ENCODE measurements at places on chromosomes 6 and 20.

DNA sequence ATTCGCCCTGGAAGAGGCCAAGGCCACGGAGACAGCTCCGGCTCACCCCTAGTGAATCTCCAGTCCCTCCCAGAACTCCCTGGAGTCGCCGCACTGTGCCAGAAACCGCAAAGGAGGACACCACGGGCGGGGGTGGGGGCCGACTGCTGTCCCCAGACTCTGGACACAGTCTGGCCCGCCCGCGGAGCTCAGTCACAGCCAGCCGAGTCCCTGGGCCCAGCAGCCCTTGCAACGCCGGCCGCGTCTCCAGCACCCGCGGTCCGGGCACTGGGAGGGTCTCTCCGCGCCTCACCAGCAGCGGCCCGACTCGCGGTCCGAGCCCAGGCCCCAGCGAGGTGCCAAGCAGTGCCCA lies 518 bp downstream of the PEX6 start:
- no peak for DNase-seq

- DNase-seq = no peak
These were observed 448 bp upstream of the RIN2 start for GRCh38 chr20:19757487-19758132.

- DNase-seq = no peak
These were observed 41.3 kb downstream of the UQCC2 start for GRCh38 chr6:33670086-33670660.

DNA sequence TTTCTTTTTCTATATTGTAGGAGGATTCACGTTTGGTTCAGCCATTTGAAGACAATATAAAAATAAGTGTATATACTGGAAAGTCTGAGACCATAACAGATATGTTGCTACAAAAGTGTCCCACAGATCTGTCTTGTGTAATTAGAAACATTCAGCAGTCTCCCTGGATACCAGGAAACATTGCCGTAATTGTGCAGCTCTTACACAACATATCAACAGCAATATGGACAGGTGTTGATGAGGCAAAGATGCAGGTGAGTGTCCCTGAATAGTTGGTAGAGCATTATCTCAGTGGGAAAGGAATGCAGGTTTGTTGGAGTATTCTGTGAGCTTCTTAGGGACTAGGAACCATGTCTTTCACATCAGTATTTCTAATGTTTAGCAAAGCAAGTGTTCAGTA lies 18.3 kb upstream of the ADGRF4 start:
- DNase-seq = no peak

- no peak for DNase-seq
These were observed 90.3 kb downstream of the RNF144B start for GRCh38 chr6:18477301-18477941.

DNA sequence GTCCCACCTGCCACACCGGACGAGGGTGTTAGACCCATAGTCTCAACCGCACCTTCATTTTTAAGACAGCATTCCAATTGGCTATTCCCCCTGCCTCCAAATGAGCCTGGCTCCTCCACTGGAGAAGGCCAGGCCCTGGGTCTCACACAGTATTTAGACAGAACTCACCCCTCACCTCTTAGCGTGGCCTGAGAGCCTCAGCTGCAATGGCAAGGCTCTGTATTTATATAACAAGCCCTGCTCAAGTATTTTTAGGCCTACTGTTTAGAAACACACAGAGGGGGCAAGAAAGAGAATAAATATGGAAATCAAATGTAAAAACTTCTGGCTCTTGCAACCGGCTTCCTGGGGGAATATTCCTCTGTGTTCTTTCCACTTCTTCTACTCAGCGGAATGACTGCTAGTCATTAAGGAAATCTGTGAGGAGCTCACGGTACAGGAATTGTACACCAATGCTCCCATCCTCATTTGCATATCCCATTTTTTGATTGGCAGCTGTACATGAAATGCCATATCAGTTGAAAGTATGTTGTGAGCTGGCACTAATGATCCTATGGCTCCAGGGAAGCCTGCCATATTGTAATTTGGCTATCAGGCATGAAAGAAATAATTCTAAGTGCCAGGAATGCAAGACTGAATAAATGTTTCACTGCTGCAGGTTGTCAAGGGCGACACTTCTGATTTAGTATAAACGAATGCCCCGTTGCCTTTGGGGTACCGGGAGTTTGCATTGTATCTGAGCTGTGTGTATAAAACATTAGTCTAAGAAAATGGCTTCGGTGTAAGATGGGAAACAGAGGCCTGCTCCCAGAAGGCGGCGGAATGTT lies 207.5 kb downstream of the ZNF217 start:
- no peak for DNase-seq

- no peak for DNase-seq
These were observed 56.3 kb upstream of the ANKEF1 start for GRCh38 chr20:9978397-9979004.

DNA sequence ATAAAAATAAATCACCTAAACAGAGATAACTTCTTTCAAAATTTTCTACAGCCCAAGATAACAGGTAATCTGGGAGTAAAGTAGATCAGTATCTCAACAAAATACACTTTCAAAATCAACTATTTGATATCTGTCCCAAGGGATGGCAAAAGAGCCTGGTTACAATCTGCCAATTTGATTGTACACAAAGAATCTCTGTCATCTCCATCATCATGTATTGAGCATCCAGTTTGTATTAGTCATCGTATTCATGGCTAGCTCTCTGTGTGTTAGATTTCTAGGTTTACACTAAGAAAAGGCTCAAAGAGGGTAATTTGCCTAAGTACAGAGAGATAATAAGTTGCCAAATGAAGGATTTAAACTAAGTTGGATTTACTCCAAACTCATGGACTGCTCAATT lies 329.0 kb upstream of the NRSN1 start:
- no peak for DNase-seq

DNA sequence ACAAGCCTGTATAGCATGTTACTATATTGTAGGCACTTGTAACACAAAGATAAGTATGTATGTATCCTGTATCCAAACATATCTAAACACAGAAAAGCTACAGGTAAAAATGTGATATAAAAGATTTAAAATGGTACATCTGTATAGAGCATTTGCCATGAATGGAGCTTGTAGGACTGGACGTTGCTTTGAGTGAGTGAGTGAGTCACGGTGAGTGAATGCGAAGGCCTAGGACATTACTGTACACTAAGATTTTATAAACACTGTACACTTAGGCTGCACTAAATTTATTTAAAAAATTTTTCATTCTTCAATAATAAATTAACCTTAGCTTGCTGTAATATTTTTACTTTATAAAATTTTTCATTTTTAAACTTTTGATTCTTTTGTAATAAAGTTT lies 136.9 kb downstream of the NKAIN2 start:
- DNase-seq = no peak

DNA sequence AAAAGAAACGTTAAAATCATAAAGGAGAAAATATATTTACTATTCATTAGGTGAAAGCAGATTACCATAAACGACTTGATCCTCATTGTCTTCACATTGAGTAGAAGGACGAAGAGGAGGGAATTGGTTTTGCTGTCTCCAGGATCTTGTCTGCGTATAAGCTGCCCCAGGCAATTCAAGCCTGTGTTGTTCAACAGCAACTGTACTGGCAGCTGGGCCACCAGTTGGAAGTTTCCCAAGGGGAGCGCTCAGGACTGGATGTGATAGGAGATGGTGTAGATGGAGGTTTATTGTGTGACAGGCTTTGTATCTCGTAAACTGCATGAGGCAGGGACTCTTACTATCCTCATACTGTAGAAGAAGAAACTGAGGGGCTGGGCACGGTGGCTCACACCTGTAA lies 3.9 kb upstream of the FANCE start:
- DNase-seq = no peak

DNA sequence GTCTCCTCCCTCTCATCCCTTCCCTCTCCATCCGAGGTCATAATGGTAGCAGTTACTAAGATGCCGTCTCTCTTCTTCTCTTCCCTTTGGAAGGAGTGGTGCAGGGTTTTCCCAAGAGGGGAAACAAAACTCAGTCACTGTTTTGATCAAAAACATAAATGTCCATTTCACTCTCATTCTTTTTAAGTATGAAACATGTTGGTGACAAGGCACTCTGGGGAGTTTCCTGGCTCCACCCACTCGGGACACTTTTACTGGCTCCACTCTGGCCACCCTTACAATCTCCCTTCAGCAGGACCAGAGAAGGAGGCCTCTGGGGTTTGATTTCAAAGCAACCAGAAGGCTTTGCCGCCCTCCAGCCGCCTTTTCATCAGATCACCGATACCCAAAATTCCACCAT lies 57.0 kb downstream of the FGD2 start:
- no peak for DNase-seq
